ENCODE measurements at places on chromosomes 4 and X. TPM values are rescaled to one million over a fixed set of nuclear protein-coding genes. Genes with fewer than 3 reads are reported as not detected.

DNA sequence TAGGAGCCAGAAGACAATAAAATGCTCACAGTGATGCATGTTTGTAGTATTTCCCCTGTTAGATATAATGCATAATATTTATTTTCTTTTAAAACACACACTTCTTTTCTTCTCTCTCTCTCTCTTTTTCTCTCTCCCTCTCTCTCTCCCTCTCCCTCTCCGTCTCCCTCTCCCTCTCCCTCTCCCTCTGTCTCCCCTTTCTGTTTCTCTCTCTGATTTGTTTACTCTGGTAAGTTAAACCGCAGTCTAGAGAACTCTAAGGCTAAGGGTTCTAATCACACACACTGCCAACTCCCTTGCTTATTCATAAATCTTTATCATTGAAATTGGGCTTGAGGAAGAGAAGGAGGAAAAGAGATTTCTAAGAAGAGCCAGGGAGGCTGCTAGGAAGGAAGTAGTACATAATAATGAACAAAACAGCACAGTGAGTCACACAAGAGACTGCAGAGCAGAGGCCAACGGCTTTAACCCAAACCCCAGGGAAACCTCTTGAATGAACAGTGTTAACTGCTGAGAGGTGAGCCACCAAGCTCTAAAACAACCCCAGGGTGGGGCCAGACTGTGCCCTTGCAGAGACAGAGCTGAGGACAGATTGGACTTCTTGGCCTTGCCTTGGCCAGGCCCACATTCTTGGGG is 9.1 kb upstream of the PHOX2B start:
- DNase-seq, result no peak

- no peak for DNase-seq
Observed at GRCh38 chr4:151522866-151523519, 114.0 kb downstream of the FHIP1A start.

GRCh38 chr4:181350615-181351415 is 892.4 kb upstream of the TENM3 start:
- no peak for DNase-seq

DNA sequence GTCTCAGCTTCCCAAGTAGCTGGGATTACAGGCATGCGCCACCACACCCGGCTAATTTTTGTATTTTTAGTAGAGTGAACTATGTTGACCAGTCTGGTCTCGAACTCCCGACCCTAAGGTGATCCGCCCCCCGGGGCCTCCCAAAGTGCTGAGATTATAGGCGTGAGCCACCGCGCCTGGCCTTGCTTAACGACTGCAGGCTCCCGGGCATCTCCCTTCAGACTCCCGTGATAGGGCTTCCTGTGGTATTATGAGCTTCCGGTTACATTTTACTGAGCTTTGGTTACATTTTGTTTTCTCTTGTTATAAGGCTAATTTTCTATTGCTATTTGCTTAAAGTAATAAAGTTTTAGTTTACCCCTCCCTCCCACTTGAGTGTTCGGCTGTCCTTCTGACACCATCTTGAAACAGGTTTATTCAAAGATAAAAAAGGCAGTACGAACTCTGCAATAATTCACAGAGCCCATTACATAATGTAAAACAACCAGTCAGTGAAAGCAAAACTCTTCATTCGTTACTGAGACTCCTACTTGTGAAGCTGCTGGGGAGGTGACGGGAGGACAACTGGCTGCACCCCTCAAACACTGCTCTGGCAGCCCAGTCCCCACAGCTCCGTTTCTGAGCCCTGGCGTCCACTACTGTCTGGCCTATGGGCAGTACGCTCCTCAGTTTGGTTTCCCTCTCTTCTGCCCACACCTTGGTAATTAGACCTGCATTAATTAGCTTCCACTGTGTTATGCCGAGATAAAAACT is 795.7 kb upstream of the SLIT2 start:
- no peak for DNase-seq

GRCh38 chr4:70914000-70914399 is 11.8 kb downstream of the MOB1B start:
- no peak for DNase-seq

DNA sequence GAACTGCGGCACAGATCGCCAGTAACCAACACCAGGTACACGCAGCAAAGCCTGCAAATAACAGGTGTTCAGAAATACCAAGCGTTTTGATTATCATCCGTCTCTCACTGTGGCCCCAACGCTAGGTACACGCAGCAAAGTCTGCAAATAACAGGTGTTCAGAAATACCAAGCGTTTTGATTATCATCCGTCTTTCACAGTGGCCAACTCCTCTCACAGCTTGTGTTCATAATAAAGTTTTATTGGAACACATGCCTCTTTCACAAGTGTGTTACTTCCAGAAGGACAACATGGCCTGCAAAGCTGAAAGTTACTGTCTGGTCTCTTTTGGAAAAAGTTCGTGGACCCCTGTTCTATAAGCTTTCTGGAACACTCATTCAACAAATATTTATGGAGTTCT is 153.1 kb downstream of the AFAP1 start:
- no peak for DNase-seq

- DNase-seq, result no peak
Observed at GRCh38 chrX:132144061-132144460, 16.2 kb upstream of the FRMD7 start.

- no peak for DNase-seq
Observed at GRCh38 chr4:18100657-18101056, 79.1 kb upstream of the LCORL start.

GRCh38 chr4:169492436-169493163 is 119.8 kb downstream of the NEK1 start:
- DNase-seq, result no peak

DNA sequence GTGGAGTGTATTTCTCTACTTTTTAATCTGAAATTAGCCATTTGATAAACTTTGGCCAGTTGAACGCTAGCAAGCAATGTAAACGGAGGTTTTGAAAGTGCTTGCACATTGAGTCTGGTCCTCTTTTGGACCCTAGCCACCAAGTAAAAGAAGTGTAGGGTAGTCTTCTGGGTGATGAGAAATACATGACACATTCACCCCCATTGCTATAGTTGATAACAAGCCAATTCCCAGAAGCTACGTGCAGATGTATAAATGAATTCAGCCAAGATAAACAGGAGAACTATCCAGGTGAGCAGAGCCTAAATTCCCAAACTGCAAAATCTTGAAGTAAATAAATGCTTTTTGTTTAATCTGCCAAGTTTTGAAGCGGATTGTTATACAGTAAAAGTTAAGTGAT is 965.4 kb upstream of the GRIA3 start:
- no peak for DNase-seq

DNA sequence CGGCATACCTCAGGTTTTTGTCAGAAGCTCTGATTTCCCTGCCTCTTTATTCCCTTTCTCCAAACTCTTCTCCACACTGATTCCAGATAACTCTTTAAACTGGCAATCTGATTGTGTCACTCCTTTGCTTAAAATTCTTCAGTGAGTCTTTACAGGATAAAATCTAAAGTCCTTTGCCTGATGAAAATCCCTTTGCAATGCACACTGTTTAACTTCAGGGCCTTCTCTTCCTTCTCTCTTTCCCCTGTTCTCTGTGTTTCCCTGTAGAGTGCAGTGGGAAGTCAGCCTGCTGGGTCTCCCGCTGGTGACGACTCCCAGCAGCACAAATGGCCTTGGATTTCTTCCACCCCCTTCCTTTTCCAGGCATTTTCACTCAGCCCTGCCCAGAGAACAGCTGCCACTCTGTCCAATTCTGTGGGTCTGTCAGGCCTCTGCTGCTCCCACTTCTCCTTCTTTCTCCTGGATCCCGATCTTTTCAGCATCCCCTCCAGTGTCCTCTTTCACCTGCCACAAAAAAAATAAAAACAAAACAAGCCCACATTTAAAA is 189.9 kb upstream of the NWD2 start:
- no peak for DNase-seq

- DNase-seq, result peak; percentile 57
Observed at GRCh38 chrX:133670383-133670782, 255.1 kb upstream of the GPC4 start.

GRCh38 chrX:38845426-38845825 is 44.2 kb downstream of the MID1IP1 start:
- DNase-seq, result no peak

DNA sequence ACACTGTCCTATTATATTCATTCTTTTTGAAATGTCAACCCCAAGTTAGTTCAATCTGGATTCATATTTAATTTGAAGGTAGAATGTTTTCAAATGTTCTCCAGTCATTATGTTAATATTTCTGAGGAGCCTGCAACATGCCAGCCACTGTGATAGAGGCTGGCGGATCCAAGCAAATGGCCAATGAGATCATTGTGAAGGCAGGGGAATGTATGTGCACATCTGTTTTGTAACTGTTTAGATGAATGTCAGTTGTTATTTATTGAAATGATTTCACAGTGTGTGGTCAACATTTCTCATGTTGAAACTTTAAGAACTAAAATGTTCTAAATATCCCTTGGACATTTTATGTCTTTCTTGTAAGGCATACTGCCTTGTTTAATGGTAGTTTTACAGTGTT is 1.6 kb downstream of the CXCL1 start:
- no peak for DNase-seq

DNA sequence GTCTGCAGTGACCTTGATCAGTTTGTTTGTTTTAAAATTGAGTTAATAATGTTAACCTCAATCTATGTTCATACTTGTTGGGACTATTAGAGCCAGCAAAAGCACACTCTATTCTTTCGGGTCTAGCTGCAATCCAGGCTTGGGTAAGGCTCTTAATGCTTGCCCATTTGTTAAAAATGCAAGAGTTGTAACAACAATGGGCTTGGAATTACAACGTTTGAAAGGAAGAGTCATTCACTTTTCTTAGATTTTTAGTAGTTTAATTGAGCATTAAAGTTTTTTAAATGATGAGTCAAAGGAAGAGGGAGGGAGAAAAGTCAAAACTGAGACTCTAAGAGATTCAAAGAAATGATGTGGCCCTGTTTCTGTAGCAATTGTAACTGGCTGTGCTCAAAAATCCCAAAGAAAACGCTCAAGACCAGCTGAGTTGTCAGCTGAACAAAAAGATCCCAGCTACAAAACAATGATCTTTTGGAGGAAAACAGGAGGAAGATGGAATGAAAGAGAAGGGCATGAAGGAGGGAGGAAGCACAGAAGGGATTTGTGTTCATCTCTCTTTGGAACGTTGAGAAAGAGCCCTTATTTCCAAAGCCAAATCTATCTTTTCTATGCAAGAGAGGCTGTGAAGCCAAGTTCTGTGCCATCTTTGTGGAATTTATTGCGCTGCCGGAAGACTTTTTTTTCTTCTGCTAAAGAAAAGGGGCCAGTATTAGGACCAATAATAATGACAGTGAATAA is 5.5 kb downstream of the SCD5 start:
- no peak for DNase-seq

DNA sequence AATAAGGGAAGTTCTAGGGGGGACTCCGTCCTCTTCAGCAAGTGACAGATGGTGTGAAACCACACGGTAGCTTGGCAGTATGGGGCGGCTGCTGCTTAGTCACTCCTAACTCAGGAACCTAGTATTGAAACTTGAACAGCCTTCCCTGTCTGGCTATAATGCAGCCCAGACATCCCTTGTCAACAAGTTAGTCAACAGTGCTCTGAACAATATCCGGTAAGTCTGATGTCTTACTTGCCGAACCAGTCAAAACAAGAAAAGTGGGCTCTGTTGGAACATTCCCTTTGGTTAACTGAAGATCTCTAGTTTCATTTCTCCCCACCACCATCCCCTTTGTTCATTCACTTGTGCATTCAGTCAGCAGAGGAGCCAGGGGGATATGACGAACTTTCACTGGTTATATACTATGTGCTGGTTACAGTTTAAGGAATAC is 18.7 kb upstream of the CXCL13 start:
- DNase-seq, result no peak

DNA sequence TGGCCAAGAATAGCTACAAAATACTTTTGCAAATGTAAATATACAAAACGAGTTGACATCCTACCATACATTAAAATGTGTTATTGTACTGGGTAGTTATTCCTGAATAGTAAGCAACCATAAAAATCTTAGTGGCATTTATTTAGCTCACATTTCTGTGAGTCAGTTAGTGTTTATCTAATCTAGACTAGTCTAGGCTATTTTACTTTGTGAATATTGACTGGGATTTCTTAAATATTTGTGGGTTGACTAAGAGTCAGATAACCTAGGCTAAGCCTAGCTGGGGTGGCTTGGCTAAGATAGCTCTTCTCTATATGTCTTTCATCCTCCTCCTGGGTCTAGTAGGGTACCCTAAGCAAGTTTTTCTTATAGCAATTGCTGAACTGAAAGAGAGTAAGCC is 543.8 kb upstream of the DIAPH2 start:
- DNase-seq, result no peak

DNA sequence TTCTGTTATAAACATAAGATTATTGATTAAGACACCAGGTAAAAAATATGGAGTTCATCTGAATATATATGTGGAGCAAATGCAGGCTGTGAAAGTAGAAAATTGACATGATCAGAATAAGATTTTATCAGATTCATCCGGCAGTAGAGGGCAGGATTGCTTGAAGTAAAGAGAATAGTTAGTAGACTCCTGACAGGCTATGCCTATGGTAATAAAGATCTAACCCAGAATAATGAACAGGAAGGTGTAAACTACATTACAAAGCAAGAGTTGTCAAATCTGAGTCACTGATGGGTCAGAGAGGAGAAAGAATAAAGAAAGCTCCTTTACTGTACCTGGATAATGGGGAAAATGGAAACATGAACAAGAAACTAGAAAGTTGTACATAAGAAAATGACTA is 20.8 kb upstream of the TMEM184C start:
- no peak for DNase-seq

GRCh38 chrX:48683411-48683982 is at the start of gene WAS:
Gene WAS, plus strand, starts transcription at chrX:48683799. Its CDS starts 55 bp downstream, at chrX:48683854.
- no peak for DNase-seq

DNA sequence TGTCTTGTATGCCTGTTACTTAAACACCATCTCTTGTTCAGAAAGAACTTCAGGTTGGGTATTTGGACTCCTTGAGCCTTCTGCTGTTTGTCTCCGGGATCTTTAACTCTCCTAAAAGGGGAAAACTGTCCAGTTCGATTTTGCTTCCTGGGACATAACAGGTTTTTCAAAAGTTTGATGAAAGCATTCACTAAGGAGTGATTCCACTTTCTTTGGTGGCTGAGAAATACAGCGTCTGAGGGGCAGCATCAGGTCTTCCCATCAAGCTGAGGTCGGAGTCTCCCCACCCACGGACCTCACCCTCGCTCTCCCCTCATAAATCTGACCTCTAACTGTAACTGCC is 1.4 kb downstream of the AFAP1 start:
- no peak for DNase-seq

DNA sequence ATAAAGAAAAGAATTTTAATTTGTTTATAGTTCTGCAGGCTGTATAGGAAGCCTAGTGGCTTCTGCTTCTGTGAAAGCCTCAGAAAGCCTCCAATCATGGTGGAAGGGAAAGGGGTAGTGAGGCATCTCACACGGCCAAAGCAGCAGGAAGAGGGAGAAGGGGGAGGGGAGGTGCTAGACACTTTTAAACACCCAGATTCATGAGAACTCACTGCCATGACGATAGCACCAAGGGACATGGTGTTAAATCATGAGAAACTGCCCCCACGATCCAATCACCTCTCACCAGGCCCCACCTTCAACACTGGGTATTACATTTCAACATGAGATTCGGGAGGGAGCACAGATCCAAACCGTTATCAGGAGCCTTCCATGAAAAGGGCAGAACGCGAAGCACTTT is 18.1 kb downstream of the SMIM31 start:
- DNase-seq, result no peak

- no peak for DNase-seq
Observed at GRCh38 chr4:2424581-2424980, 5.8 kb downstream of the CFAP99 start.

TMEM271 gene
- not detected for polyA plus RNA-seq

SLC10A6 gene
- 0.76 TPM for polyA plus RNA-seq

PDGFRA gene
- polyA plus RNA-seq, result 125 TPM

AREG gene
- polyA plus RNA-seq, result 1.7 TPM

EPHA5 gene
- not detected for polyA plus RNA-seq

FAM47A gene
- not detected for polyA plus RNA-seq

CT45A8 gene
- polyA plus RNA-seq, result not detected

MAGEA12 gene
- not detected for polyA plus RNA-seq

Data from right lung (tissue), 10 donors.